SK-N-MC (cell line): ENCODE measurements at places on chromosomes 11 and 22.

DNA sequence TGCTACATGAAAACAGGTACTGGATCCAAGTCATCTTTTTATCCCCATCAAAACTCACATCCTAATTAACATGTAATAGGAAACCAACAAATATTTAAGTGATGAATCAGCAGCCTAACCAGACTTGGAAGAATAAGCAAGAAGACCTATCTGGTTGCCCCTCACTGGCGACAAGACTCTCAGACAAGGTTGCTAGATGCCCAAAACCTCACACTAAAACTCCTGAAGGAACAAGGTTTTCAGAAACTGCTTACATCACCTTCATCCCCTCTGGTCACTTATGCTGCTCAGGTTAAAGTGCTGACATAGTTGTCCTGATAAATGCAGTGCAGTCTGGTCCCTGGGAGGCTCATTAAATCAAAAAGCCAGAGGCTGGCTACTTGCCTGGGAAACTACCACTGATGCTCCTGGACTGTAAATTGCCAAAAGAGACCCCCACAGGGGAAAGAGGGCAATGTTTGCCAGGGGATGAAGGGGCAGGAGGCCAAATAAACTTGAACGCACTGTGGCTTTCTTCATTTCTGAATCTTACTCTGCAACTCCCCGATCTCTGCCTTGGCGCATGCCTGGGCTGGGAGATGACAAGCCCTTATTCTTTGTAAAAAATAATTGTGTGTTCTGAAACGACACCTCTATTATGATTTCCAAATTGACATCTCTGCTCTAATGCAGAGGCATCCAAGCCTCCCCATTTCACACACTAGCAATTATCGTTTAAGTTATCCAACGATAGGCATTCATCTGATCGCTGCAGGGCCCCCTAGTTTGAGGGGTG, 72.7 kb downstream of the AMBRA1 start:
- no peak for DNase-seq

- DNase-seq = no peak
Observed at GRCh38 chr11:96341211-96342013, 1.6 kb downstream of the MAML2 start.

DNA sequence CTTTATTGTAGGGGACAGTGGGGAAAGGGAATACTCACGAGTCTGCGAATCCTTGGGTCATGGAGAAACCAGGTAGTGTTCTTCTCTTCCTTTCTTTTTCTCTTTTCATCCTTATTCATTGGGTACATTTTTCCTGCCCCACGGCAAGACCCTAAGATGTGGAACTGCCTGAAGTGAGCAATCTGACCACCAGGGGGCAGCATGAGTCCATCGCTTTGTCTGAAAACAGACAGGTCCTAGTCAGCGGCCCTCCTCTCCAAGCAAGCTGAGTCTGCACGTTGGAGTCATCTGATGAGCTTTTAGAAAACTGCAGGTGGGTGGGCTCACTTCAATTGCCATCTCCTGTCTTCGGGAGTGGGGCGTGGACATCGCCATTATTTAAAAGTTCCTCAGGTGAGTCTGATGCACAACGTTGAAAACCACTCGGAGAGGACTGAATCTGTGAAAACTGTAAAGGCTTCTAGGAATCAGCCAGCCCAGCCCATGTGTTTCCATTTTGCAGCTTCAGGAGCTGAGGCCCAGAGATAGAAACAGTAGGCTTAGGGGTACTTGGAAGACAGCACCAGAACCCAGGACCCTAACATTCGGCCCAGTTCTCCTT, 34.0 kb upstream of the FBXO3 start:
- DNase-seq = peak; percentile 86

DNA sequence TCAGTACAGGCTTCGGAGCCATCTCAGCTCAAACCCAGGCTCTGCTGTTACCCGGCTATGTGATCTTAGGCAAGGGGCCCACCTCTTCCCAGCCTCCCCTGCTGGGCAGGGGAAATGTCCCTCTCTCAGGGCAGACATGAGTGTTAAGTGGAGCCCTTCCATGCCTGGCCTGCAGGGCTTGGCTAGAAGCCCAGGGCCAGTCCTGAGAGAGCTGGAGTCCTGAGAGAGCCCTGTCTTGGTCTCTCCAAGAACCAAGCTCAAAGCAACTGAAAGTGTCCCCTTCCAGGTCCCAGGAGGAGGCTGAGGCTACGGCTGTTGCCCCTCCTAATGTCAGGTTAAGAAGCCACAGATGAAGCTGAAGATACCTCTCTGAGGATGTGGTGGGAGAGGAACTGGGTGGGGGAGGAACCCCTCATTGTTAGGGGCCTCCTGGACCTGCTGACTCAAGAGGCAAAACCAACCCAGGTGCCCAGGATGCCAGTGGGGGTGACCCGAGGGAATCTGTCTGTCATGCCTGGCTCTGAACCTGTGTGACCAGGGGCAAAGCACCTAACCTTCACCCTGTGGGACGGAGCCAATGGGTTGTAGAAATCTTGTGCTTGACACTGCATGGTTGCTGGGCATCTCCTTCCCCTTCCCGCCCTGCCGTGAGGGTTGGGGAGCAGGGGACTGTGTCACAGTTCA, 4.2 kb downstream of the ZP1 start:
- no peak for DNase-seq

DNA sequence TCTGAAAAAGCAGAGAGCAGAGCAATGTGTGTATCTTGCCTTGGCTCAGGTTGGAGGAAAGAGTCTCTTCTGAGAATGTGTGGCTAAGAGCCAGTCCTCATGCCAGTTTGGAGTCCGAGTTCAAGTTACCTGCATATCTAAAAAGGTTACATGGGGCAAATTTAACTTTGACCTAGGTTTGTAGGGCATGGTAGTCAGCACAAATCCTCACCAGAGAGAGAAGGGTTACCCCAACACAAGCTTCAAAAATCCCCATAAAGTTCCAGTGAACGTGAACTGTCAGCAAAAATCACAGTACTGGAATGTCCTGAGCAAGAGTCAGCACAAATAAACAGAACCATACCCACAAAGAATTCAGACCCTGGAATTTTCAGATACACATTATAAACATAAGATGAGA, 13.8 kb downstream of the SDHD start:
- DNase-seq = no peak

DNA sequence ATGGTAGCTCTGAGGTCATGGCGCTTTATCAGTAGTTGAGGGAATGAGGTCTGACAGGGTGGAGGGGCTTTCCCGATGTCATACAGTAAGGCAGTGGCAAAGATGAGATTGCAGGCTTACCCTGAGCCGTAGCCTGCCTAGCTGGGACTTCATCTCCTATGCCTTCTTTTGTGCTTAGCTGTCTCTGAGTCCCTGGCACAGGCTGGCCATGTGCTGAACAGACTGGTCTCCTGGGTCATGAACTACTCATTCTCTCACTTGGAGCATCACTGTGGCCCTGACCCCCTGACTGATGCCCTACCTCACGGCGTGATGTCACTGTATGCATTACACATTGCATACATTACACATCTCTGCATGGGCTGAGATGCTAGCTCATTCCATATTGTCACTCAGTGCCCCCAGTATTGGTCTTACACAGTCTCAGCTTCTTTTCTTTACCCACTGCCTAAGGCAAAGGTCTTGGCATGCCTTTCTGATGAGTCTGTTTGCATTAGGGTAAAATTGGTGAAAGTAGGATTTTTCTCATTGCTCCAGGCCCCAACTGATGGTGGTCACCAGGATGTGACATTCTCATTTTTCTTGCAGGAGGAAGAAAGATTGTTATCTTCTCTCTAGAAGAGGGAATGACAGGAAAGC, 389.4 kb upstream of the CADM1 start:
- no peak for DNase-seq

DNA sequence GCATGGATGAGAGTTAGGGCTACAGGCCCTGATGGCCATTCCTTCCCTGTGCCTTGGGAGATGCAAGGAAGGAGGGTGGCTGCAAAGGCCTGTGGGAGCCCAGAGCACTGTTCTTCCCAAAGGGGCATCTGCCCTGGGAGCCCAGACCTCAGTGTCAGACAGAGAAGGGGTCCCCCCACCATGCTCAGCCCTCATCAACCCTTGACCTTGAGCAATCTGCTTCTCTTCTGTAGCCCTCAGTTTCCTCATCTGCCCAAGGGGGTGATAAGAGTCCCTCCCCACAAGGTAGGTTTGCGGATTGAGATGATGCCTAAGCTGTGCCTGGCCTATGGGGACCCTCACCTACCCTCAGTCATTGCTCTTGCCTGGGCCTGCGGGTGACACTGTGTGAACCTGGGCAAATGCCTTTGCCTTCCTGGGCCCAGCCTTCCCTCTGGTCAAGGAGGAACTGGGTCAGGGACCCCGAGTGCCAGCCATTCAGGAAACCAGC, 47.5 kb downstream of the IGLL5 start:
- DNase-seq = no peak

DNA sequence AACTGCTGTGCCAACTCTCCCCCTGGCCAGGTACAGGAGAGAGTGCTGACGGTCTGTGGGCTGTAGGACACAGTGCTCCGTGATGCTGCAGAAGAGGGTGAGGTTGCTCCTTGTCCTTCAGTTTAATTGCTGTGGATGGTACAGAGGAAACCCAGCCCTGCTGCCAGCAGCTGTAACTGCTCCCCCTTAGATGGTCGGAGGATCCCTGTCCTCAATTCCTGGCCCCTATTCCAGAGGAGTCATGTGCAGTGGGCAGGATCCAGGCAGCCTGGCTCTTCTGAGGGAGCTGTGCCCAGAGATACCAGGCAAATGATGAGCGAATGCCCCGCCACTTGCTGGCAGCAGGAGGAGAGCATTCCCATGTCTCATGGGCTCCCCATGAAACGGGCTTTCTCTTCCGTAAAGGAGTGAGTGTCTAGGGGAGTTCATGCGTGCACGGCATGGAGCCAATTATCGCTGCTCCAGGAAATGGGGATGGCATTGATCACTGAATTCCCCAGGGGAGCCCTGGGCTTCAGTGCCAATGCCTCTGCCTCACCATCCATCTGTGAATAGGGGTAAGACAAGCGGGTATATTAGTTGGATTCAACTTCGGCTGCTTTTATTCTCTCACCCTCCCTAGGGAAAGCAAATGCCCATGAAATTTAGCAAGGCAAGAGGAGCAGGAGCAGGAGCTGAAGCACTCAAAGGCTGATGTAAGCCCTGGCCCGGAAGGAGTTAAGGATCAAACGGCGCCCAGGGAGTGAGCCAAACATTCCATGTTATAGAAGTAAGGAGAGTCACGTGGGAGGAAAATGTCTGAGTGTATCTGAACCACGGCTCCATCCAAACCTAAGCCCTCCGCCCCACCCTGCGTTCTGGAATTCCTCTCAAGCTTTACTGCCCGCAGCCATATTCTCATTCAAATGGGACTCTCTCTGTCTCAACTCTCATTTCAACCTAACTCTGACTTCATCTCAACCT, 51.0 kb upstream of the CSNK2A3 start:
- no peak for DNase-seq

- DNase-seq = no peak
Observed at GRCh38 chr11:28298209-28298608, 190.0 kb downstream of the METTL15 start.

DNA sequence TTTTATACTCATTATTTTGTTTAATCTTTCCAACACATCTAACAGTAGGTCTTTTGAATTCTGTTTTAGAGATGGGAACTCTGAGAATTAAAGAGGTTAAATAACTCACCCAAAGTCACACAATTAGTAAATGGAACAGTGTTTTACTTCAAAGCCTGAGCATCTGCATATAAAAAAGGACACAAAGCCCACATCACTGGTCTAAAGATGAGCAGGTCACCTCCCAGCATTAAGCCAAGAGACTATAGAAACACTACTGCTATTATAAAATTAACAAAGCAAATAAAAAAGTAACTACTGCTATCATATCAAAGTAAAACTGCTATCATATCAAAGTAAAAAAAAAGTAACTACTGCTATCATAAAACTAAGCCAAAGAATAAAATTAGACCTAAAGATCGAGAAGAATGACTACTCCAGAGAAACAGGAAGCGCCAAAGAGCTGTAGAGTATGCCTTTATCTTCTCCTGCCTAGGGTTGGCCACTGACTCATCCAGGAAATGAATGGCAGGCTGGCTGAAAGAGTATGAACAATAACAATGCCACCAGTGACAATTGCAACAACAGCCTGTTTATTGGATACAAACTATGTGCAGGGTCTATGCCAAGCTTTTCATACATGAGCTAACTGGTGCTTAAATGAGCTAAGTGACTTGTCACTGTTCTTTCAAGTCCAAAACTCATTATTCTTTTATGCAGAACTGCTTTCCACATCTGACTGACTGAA, 1153.0 kb upstream of the TENM4 start:
- DNase-seq = no peak

- no peak for DNase-seq
Observed at GRCh38 chr11:12451179-12451814, 73.9 kb downstream of the PARVA start.

DNA sequence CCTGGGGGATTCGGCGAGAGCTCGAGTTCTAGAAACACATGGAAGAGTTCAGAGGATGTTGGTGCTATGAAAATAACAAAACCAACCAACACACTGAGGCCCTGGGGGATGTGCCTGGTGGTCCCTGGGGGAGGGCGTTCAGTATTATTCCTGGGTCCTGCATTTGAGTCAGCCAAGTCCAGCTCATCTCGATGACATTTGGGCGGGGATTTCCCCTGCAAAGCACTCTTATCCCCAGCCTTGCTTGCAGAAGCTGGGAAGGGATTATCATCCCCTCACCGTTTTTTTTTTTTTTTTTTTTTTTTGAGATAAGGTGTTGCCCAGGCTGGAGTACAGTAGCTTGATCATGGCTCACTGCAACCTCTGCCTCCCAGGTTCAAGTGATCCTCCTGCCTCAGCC, 2.1 kb upstream of the SMIM38 start:
- DNase-seq = no peak

- DNase-seq = no peak
Observed at GRCh38 chr22:49965091-49966040, 4.8 kb downstream of the PIM3 start.

- DNase-seq = no peak
Observed at GRCh38 chr11:65446446-65447277, 24.1 kb downstream of the NEAT1 start.
